ENCODE measurements at places on chromosomes 7 and 10.

GRCh38 chr10:66773472-66773817 is 152.4 kb upstream of the LRRTM3 start:
- DNase-seq = no peak

DNA sequence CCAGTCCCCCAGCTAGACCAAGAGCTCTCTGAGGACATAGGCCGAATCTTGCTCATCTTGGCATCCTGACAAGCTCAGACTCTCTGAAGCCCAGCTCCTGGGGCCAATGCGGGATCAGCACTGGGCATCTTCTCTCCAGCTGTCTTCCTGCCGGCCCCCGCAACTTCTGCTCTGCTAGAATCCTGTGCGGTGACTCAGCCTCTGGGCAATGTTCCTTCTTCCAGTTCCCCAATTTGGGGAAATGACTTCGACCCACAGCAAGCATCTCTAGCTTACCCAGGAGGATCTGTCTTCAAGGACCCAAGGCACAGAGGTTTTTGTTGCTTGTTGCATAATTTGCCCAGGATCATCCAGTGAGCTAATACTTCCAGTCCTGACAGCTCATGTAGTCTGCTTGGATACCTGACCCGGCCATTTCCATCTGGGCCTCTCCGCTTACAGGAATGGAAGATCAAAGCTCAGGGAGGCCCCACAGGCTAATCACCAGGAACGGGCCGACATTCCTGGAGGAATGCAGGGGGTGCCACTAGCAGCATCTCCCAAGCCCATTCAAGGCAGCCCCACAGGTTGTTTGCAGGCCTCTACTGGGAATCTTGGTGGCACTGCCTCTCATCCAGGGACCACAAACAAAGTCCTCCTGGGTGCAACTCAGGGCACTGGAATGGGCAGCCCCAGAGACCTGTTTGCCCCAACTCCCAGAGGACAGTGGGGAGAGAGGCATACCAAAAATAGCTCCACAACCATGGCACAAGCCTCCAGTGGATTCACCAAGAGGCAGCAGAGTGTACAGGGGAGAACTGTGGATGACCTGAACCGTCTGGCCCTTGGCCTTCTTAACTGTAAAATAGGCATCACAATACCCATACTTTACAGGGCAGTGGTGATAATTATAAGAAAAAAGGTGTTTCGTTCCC is 151.9 kb downstream of the NEURL1 start:
- DNase-seq = peak; percentile 91

DNA sequence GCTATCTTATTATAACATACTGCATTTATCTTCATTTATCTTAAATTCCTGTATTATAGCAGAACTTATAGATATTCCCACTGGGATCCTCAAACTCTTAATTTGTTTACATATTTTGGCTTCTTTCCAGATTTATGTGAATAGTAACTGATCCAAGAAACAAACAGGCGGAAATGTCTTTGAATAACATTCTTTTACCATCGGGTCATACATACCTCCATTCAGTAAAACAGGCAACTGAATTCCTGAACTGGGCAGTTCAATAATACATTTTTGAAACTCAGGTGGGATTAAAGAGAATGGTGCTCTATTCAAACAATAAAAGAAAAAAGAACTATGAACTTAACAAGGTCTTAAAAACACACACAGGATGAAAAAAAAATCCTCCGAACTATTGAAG is 337.4 kb downstream of the CRPPA start:
- DNase-seq = no peak

DNA sequence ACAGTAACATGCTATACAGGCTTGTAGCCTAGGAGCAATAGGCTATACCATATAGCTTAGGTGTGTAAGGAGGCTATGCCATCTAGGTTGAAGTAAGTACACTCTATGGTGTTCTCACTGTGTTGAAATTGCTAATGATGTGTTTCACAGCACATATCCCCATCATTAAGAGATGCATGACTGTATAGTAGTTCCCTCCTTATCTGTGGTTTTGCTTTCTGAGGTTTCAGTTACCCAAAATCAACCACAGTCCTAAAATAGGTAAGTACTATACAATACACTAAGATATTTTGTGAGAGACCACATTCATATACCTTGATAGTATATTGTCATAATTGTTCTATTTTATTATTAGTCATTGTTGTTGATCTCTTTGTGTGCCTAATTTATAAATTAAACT is 12.7 kb downstream of the FZD1 start:
- DNase-seq = no peak

GRCh38 chr10:125015356-125015944 is 73.5 kb downstream of the ZRANB1 start:
- no peak for DNase-seq

- DNase-seq = no peak
Observed at GRCh38 chr10:80186364-80187012, 18.8 kb downstream of the ANXA11 start.

Data from HFF-Myc (cell line).